ENCODE measurements at places on chromosomes 7 and 10.

- DNase-seq, result peak; percentile 5
Measured at GRCh38 chr7:410395-410910, 109.2 kb downstream of the PDGFA start.

DNA sequence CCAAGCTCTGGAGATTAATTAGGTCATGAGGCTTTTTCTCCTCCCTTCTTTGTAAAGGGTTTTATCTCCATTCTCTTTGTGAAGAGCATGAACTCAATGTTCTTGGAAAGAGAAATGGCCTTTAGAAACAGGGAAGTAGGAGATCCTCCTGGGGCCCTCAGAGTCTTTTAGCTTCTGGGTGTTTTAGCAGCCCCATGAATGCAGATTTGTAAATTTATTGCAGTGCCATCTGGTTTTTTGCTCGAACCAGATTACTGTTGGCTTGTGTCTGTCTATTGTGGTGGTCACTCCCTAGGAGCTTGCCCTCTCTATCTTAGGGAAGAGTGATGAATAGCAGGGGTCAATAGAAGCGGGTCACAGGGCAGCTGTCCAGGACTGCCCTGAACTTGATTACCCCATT, 110.6 kb downstream of the BTRC start:
- no peak for DNase-seq

DNA sequence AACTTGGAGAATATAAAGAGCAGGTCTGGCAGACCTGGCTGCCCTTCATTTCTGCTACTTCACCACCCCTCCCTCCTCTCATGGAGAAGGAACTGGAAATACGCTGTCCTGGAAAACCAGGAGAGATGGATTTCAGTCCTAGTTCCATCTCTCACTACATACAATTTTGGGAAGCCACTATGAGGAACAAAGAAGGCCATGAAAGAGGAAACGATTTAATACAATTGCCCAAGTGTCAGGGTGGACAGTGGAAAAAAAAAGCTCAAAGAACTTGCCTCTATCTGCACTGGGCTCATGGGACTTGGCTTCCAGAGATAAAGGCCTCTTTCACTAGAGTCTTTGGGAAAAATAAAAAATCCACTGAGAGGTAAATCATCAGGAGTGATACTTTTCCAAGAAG, 561.7 kb downstream of the KCNMA1 start:
- DNase-seq, result no peak

GRCh38 chr10:45555795-45556194, 116.8 kb downstream of the ZFAND4 start:
- DNase-seq, result no peak

GRCh38 chr7:138359870-138360559, 100.0 kb upstream of the TRIM24 start:
- peak; percentile 34 for DNase-seq

- DNase-seq, result no peak
Measured at GRCh38 chr7:92116949-92117348, 17.3 kb downstream of the CYP51A1 start.

- DNase-seq, result no peak
Measured at GRCh38 chr7:6618621-6619020, 3.2 kb downstream of the ZNF853 start.

- DNase-seq, result peak; percentile 82
Measured at GRCh38 chr7:21944616-21945453, 864 bp downstream of the CDCA7L start.

DNA sequence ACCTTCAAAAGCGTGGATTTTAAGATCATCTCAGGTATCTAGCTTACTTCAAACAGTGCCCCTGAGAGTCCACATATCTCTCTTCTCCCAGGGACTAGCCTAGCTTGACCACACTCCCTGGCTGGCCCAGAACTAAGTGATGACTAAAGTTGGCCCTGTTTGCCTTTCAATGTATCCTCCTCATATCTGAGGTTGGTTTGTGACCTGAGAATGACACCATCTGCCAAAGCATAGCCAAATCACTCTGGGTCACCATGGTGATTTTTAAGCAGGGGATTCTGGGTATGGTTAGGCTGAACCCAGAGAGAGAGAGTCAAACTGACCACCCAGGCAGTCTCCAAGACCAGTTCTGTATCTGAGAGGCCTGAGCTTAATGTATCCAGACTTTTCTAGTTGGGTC, 16.2 kb downstream of the CNNM1 start:
- DNase-seq, result no peak

- no peak for DNase-seq
Measured at GRCh38 chr10:118986815-118987790, 42.4 kb upstream of the NANOS1 start.

GRCh38 chr10:122294511-122295450, 23.7 kb downstream of the BTBD16 start:
- no peak for DNase-seq

GRCh38 chr7:27116031-27116961, 13.8 kb upstream of the HOXA2 start:
- DNase-seq, result no peak

DNA sequence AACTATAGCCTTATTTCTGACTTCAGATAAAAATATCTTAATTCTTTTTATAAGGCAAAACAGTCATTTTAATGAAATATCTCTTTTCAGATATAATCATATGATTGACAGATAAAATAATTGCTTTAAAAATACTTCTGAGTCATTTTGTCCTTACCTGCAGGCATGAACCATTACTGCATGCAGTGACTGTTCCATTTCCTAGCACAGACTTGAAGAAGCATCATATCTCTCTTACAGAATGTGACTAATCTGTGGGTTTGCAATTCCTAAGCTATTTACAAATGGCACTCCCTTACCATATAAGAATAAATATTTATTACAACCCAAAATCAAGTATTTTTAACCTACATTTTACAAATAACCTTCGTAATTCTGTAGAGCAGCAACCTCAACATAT, 120.7 kb downstream of the SRPK2 start:
- no peak for DNase-seq

Measured in iPS-NIHi11 (cell line).